Activated CD8-positive, alpha-beta memory T cell treated with anti-CD3 and anti-CD28 coated beads for 1 hour (primary cell): ENCODE measurements at places on chromosomes 11 and 22.

GRCh38 chr11:92627615-92628256 lies 341.7 kb upstream of the MTNR1B start:
- no peak for DNase-seq

DNA sequence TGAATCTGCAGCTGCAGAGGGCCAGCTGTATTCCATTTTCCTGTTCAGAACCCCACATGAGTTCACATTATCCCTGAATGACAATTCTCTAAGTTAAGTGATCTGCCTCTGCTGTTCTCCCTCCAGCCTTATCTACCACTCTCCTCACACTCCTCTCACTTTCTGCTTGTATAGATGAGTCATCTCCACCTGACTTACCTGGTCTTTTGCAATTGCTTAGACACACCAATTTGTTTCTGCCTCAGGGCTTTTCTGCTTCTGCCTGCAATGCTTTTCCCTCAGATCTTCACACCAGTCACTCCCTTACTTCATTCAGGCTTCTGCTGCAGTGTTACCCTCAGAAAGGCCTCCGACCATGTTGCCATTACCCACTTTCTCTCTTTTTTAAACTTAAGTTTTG lies 118.1 kb downstream of the ATM start:
- no peak for DNase-seq

GRCh38 chr11:77647654-77648305 lies 10.2 kb upstream of the CLNS1A start:
- DNase-seq, result no peak

- no peak for DNase-seq
These were observed 29.5 kb downstream of the CHEK2 start for GRCh38 chr22:28711820-28712777.

GRCh38 chr11:2663506-2663905 lies 36.3 kb downstream of the KCNQ1OT1 start:
- DNase-seq, result no peak

DNA sequence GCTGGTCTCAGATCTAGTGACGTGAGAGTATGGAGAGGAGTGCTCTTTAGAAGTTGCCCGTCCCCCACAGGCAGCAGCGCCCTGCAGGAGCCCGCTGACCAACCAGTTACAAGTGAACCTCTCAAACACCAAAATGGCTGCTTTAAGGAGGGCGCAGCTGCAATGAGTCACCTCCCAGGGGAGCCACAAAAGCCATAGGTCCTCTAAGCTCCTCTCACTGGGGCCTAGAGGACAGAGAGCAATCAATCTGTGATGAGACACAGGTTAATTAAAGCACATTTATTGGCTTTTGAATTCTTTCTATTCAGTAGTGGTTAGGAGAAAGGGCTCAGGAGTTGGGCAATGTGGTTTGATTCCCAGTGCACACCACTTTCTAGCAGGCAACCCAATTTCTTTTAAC lies 15.5 kb upstream of the RAPSN start:
- no peak for DNase-seq

DNA sequence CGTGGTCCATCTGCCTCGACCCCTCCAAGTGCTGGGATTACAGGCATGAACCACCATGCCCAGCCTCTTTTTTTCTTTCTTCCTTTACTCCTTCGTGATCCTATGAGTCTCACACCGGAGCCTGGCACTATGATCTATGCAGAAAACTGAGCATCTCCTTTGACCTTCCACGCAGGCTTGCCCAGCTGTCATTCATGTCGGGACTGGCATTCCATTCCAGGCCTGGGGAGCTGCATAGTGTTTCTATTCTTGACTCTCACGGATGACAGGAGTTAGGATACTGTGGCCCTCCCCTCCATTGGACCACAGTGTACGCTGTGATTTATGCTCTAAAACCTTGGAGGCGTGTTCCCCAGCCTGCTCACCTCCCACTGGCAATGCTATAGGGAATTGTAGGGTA lies 611.8 kb downstream of the BRD1 start:
- DNase-seq, result no peak

DNA sequence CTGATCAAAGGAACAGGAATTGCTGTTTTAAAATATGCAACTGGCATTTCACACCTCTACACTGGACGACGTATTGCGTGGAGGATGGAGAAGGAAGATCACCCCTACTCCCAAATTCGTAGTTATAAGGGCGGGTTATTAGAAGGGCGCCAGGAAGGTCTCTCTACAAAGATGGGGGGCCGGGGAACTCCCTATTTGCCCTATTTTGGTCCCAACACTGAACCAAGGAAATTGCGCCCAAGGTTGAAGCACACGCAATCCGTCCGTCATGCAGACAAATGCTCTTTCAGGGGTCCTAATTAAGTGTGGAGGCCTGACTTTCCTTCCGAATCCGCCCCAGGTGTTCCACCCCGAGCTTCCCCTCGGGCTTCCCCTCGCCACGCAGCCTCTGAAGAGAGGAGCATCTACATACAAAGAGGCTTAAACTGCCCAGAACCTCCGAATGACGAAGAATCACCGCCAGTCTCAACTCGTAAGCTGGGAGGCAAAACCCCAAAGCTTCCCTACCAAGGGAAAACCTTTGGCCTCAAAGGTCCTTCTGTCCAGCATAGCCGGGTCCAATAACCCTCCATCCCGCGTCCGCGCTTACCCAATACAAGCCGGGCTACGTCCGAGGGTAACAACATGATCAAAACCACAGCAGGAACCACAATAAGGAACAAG lies 396 bp downstream of the NPAT start:
- no peak for DNase-seq

GRCh38 chr11:84691830-84692229 lies 935.3 kb downstream of the DLG2 start:
- DNase-seq, result no peak

- no peak for DNase-seq
These were observed 59.3 kb downstream of the TTC28 start for GRCh38 chr22:28620244-28620922.

GRCh38 chr22:46259374-46259773 lies 3.8 kb downstream of the PKDREJ start:
- no peak for DNase-seq

DNA sequence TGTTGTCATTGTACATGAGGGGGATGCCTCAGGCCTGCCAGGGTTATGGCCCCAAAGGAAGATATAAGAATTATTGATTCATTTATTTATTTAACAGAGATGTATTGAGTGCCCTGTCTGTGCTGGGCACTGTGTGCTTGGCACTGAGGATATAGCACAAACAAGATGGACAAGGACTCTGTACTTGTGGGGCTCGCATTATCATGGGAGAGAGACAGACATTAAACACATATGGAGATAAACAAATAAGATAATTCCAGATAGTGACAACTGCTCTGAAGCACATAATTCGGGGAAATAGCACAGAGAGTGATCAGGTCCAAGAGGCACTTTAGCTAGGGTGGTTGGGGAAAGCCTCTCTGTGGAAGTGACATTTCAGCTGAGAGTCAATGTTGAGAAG lies 119.8 kb upstream of the ARHGAP20 start:
- no peak for DNase-seq

DNA sequence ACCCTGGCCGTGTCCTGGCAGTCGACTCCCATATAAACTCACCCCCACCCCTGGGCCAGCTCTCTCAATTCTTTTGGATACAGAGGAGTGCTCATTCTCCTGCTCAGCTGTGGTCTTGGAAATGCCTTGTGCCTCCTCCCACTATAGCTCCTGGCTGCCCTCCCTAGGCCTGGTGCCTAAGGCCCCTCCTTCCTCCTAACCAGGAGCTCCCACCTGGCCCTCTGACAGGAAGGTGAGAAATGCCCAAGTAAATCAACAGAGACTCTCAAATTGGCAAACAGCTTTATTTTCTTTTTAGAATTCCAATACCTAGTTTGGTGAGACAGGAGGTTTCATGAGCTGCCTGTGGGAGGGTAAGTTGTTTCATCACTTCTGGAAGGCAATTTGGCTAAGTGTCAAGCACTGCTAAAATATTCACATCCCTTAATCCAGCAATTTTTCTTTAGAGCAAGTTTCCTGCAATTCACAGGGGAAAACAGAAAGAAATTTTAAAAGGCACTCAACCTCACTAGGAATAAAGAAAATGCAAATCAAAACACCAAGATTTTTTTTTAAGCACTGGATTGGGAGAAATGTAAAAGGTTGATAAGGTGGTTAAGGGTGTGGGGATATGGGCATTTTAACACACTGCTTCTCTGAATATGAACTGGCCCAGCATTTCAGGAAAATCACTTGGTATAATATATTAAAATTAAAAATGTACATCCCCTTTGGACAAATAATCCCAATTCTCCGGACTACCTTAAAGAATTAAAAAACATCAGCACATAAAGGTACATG lies 209.7 kb upstream of the ARHGAP20 start:
- no peak for DNase-seq

DNA sequence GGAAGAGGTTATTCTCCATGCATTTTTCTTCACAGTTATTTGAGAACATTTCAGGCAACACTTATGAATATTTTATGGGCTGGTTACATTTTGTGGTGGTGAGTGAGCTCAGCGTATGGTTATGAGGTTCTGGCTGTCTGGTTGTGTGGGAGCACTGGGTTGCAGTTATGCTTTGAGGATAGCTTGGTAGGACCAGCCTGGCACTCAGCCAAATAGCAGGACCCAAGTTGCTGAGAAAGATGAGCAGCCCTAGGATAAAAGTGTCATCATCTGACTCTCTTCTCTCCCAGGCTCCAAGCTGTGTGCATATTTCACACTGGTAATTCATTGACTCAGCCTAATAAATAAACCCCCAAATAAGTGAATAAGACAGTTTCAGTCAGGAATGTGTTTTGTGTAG lies 8.1 kb upstream of the SRSF8 start:
- no peak for DNase-seq

DNA sequence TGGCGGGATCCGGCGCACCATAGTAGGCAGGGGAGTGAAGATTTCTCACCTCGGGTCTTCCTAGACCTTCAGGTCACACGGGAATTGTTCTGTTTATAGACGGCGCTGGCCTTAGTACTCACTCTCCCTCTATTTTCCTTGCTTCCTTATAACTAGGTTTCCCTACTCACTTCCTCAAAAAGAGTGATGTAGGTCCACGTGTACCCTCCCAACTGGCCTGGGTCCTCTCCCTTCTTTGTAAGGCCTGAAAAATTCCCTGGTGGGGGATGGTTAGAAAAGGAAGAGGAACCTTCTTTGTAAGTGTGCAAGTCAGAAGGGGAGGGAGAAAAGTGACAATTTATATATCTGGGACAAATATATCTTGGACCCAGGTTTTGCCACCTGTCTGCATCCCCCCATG lies 2.9 kb upstream of the TMEM9B start:
- no peak for DNase-seq

GRCh38 chr11:12220305-12220704 lies 109.9 kb downstream of the MICAL2 start:
- DNase-seq, result no peak

GRCh38 chr11:75400146-75400865 lies 988 bp downstream of the RPS3 start:
- no peak for DNase-seq

DNA sequence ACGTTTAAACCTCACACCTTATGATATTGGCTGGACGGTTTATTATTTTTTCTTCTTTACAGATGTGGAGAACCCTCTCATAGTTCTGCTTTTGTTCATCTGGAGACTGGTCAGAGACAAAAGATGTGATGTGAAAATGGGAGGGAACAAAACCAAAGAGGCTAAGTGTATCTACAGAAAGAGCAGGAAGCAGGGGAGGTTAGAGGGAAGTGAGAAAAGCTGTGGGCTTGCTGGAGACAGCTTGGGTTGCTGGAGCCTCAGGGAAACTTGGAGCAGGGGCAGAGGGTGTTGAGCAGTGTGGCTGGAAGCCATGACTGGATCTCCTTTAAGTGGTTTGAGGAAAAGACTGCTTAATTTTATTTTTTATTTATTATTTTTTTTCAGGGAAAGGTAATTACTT lies 79.0 kb upstream of the SNX19 start:
- DNase-seq, result no peak

DNA sequence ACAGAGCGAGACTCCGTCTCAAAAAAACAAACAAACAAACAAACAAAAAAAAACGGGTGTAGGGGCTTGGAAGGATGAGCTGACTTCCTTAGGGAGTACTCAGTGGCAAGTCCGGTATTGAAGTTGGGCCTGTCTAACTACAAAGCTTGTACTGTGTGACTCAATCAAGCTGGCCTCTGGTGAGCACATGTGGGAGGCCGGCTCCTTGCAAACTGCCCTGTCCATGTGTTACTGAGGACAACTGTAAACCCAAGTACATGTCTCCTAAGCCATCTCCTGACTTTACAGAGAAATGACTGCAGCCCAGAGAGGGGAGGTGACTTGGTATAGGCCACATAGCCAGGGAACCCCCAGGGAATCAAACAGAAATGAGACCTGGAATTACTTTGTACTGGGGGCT lies 11.6 kb downstream of the RIBC2 start:
- no peak for DNase-seq

DNA sequence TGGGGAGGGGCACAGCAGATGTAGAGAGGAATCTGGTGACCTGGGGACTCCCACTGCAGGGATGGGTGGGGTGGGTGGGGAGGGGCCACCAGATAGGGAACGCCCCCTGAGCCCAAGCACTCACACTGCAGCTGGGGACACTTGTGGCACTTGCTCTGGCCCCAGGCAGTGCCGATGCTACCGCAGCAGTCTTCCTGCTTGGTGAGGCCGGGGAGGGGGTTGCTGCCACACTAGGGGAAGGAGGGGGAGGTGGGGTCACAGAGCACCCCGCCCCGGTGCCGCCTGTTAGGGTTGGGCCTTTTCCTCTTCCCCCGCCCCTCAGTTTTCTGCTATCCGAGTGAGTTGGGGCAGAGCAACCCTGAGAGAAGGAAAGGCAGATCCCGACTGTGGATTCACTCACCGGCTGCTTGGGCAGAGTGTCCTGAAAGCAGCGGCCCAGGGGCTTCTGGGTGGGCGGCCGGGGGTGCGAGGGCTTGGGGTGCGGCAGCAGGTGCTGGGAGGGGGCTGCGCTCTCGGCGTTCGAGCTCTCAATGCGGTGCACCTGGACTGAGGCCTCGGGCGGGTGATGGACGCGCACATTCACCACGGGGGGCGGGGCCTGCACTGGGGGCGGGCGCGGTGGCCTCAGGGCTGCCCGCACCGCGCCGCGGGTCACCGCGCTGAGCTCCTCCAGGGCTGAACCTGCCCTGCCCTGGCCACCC lies 4.7 kb downstream of the LTBP3 start:
- DNase-seq, result no peak

- DNase-seq, result no peak
These were observed 78.3 kb upstream of the KCNQ1OT1 start for GRCh38 chr11:2777871-2778629.

DNA sequence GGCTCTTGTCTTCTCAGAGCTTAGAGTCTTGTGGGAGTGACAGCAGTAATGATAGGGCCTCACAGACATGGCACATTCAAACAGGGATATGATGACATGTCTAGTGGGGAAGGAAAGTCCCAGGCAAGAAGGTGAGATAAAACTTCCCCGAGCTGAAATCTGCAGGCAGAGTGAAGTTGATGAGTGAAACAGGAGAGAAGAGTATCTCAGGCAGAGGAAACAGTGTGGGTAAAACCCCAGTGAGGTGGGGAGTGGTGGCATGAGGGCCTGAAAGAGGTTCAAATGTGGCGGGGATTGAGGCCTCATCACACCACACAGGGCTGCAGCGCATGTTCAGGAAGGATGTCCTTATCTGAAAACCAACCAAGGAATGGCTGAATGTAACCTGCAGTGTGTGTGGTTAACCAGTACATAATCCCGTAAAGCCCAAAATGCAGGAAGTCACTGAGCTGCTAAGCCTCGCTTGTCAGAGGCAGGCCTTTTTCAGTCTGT lies 153.8 kb upstream of the E2F8 start:
- no peak for DNase-seq

- DNase-seq, result no peak
These were observed 1.2 kb downstream of the PRG3 start for GRCh38 chr11:57379732-57380131.
